HuH-7 (cell line): ENCODE measurements at places on chromosomes 5 and 9.

GRCh38 chr5:44385291-44385900 lies 3.8 kb downstream of the FGF10 start:
- DNase-seq = no peak

DNA sequence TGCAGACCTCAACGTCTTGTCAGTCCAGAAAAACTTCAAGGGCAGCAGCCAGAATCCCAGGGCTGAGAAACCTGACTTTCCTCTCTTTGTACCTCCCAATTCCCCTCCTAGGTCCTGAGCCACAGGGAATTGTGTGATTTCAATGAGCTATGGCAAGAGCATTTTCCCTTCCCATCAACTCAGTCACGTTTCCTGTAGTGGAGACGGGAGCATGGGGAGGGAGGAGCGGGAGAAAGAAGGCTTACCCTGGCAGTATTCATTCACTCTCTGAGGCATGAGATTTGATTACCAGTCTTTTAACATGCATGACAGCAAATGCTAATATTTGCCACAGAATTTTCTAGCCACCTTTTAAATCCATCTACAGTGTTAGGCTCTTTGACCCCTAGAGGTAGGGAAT lies 109.4 kb upstream of the TBCA start:
- no peak for DNase-seq

DNA sequence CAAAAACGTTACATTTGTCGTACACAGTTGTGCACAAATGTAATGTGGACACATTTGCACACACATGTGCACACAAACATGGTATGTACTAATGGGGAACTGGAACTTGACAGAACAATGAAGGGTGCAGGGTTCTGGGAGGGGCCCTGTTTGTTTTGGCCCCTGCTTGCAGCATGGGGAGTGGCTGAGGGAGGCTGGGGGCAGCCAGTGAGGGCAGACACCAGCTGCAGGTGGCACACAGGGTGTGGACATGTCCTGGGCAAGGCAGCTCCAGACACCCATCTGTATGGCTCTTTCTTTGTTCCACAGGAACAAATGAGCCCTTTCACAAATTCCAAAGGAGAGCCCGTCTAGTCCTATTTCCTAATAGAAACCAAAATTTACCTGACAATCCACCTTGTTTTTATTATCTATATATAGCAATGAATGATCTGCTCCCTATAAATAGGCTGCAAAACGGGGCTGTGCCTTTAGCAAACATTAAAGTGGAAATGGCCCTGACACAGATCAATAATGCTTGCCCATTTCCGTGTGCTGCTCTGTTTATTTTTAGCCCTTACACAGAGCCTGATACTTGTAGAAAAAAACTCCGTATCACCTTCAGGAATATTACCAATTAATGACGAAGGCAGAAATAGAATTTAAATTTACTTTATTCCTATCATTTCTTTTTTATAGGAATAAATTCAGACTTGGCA lies 26.4 kb downstream of the MARCHF3 start:
- DNase-seq = no peak

GRCh38 chr9:109499093-109499630 lies 1.1 kb upstream of the PTPN3 start:
- DNase-seq = no peak
